ENCODE measurements at places on chromosomes 3 and 15. TPM values are rescaled to one million over a fixed set of nuclear protein-coding genes. Genes with fewer than 3 reads are reported as not detected.

Gene SLC9A9
- 15.1 TPM for total RNA-seq

Gene NT5DC2
- total RNA-seq, result 19.4 TPM

Gene GHSR
- total RNA-seq, result not detected

Gene PPM1L
- 55.2 TPM for total RNA-seq

Gene HES1
- total RNA-seq, result 12.1 TPM

Gene HRG
- total RNA-seq, result not detected

Gene KIF23
- total RNA-seq, result 3.1 TPM

Gene NRG4
- total RNA-seq, result not detected

Gene HGD
- 2.0 TPM for total RNA-seq

Data from subcutaneous adipose tissue (tissue), 4 donors.